Chondrocyte (in vitro differentiated cells): ENCODE measurements at places on chromosomes 5 and 9.

DNA sequence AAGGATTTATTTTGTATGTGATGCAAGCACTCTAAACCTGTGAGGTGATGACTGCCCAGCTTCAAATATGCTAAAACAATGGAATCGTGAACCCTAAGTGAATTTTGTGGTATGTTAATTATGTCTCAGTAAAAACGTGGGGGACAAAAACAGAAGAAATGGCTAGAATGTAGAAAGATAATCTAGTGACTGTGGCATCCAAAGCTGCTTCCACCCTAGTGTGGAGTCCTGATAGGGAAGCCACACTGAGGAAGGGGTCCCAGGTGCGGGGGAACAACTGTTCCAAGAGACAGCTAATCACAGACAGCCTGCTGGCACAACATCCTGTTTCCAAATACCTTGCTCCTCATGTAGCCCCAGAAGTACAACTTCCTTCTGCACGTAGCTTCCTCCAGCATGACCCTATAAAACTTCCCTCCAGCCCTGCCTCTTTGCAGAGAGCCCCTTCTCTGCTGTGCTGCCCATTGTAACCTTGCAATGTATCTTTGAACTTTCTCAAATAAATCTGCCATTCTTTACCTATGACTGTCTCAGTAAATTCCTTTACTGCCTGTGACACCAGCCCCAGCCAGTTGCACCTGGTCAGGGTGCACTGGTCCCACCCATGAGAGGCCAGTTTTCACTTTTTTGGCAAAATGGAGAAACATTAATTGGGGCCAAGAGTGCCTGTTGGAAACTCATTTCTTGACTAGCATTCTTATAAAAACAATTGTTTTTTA is 4.9 kb downstream of the GMCL2 start:
- no peak for DNase-seq

GRCh38 chr5:94361161-94361560 is 257.2 kb downstream of the KIAA0825 start:
- DNase-seq: no peak

GRCh38 chr9:86792136-86792535 is 155.2 kb downstream of the GAS1 start:
- no peak for DNase-seq

DNA sequence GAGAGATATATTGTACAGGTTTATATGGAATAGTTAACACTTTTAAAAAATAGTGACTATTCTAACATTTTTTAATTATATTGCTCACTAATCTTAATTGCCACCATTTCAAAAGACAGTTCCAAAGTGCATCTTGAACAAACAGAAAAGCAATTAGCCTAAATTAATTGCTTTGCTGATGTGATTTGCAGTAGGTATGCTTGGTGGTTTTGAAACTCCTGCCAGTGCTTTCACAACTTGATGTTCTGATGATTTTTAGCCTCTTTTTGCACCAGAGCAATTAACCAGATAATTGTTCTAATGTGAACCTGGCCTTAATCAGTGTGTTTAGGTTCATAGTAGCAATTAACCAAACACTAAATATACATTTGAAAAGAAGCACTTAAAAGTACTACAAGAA is 207.6 kb downstream of the FBXL17 start:
- DNase-seq: no peak

DNA sequence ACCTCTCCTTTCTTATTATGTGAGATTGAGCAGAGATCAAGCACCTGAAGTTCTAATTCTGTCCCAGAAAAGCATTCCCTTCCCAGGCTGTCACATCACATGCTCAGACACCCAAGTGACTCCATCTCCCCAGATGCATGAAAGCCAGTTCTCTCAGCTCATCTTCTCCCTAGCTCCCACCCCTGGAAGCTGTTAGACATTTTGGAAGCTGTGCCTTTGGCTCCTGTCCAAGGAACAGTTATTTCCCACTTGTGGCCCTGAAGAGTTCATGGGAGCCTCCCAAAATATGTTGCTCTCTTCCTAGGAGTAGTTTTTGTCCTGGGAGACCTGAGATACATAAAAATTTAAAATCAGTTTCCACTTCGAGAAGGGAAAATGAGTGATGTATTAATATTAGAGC is 161.4 kb upstream of the GAS1 start:
- DNase-seq: no peak
